ENCODE measurements at places on chromosomes 4 and X. TPM values are rescaled to one million over a fixed set of nuclear protein-coding genes. Genes with fewer than 3 reads are reported as not detected.

The UGT2B17 gene
- 0.09 TPM for polyA plus RNA-seq

The TXK gene
- 0.72 TPM for polyA plus RNA-seq

The OTC gene
- polyA plus RNA-seq: not detected

The MAEA gene
- 103 TPM for polyA plus RNA-seq

The C4orf50 gene
- polyA plus RNA-seq: 1.4 TPM

Data from adrenal gland (tissue), 19 donors.